OCI-LY7 (cell line): ENCODE measurements at places on chromosomes 3 and 15.

DNA sequence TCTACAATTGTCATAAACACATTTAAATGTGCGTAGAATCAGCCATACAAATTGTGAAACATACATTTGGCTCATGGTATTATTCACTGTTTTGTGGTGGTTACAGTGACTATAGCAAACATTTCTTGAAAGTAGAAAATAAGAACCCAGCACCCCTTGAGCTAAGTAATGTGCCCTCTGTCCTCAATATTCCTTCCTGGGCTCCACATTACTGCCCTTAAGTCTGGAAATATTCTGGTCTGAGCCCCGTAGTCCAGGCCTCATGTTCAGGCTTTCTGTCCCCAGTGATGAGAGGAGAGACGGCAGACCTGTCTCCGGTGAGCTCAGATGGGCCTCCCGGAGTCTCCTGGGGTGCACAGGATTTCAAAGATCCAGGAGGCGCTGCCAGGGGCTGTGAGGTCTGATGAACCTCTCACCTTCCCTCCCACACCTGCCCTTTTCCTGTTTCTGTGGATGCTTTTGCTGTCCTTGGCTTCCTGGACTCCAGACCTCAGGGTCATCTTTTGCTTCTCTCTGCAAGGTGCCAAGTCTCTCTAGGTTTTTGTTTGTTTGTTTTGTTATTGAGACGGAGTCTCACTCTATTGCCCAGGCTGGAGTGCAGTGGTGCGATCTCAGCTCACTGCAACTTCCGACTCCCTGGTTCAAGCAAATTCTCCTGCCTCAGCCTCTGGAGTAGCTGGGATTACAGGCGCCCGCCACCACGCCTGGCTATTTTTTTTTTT lies 8.8 kb upstream of the MUC20 start:
- no peak for DNase-seq

DNA sequence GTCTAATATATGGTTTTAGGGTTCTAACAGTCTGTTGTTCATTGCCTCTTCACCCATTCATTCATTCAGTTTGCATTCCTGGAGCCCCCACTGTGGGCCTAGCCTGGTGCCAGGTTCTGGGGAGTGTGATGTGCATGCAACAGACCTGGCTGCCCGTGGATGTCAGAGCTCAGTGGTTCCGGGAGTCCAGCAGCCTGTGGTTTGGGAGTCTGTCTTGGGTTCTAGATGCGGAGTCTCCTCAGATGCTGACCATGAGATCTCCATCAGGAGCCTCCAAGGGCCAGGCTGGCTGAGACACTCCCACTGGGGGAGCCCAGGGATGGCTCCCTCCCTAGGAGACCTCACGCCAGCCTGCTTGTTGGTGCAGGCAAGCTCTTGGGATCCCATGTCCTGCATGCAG lies 92.1 kb upstream of the SEC13 start:
- DNase-seq: no peak

DNA sequence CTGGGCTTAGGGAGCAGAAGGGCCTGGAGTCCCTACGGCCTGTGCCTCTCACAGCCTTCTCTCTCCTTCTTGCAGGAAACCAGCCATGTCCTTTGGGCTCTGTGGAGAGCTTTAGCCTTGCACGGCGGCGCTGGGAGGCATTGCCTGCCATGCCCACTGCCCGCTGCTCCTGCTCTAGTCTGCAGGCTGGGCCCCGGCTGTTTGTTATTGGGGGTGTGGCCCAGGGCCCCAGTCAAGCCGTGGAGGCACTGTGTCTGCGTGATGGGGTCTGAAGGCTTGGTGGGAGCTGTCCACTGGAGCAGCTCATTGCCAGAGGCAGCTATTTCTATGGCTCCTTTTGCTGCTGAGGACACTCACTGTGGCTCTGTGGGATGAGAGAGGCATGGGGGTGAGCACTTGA lies 4.1 kb downstream of the KLHDC8B start:
- DNase-seq: no peak

GRCh38 chr3:123099331-123100192 lies 32.7 kb downstream of the PDIA5 start:
- no peak for DNase-seq

- DNase-seq: no peak
Observed at GRCh38 chr3:149221783-149222517, at the start of gene CP. Gene CP (minus strand): TSS chr3:149221829. CDS start chr3:149221792, 37 bp downstream.
